Bone marrow (tissue), 2 donors: ENCODE measurements at places on chromosomes 4 and X.
A peak's percentile ranks its signal among the peaks of the same experiment; 100 is the strongest.

- DNase-seq: no peak
Observed at GRCh38 chr4:89904524-89904923, 9.9 kb downstream of the MMRN1 start.

- no peak for DNase-seq
Observed at GRCh38 chr4:76963131-76963750, 13.7 kb downstream of the SEPTIN11 start.

DNA sequence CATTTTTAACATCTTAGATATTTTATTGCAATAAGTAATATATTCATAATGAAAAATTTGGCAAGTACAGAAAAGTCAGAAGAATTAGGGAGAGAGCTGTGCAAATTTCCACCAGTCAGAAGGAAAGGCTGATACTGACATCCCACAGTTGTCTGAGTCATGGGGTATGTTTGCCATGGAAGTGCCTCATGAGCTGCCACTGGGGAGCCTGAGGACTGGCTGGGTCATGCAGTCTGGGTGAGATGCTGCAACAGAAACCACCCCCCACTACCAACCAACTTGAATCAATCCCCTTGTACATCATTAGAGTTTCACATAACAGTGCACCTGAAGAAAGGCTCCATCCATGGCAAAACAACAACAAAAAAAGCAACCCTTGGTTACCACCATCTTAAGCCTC is 45.2 kb upstream of the ENPP6 start:
- no peak for DNase-seq

GRCh38 chr4:73193659-73194058 is 64.9 kb downstream of the ANKRD17 start:
- no peak for DNase-seq

DNA sequence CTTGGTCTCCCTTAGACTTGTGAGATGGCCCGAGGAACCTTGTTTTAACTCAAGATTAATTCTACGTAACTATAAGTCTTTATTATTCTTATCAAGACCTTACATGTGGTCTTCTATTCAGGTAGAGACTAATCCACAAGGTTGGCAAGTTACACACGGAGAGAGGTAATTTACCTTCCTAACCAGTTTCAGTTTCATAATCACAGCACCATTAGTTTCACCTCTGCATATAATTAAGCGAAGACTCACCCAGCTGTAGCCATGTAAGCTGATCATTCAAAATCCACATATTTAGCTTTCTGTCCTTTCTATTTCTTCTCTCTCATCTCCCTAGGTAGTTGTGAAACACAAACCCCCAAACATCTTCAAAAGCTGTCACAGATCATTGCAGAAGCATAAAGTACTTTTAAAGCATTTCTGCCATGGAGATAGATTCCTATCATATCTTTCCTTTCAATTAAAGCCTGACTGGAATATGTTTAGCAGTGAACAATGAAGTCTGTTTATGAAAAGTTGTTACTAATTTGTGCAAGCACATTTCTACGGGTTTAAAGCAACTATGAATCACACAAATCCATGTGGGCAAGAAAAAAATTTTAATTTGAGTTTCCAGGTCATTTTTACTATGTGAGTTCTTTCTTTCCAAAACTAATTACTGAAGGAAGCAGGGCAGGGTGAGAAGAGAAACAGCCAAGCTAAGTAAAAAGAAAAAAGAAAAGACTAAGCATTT is 78.5 kb downstream of the BTC start:
- DNase-seq: no peak

DNA sequence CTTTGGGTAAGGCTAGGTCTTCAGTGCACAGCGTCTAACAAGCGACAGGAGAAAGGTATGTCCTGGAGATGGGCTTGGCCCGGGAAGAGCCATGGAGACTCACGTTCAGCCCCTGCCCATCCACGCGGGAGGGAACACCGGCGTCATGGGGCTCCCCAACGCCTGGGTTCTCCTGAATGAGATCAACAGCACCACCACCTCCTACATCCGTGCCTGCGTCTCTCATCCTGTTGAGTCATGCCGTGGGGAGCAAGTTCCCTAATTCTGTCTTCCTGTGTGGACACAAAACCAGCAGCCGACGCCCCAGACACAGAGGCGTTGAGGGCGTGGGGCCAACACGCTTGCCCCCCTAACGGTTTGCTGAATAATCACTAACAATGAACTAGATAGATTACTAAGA is 20.1 kb upstream of the IL3RA start:
- DNase-seq: peak; percentile 99

- DNase-seq: no peak
Observed at GRCh38 chr4:156512622-156513021, 459.0 kb downstream of the PDGFC start.

DNA sequence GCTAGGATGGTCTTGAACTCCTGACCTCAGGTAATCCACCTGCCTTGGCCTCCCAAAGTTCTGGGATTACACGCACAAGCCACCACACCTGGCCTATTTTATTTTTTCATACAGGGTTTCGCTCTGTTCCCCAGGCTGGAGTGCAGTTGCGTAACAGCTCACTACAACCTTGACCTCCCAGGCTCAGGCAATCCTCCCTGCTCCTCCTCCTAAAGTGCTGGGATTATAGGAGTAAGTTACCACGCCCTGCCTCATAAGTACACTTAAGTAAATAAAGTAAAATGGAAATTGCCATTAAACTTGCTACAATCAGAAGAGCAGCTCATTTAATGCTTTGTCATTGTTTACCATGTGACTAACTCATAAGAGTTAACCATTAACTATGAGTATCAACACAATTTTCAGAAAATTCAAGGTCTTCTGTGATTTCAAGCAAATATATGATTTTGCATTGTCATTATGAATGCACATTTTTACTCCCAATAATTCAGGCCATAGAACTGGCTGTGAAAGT is 12.3 kb downstream of the UGDH start:
- DNase-seq: no peak

DNA sequence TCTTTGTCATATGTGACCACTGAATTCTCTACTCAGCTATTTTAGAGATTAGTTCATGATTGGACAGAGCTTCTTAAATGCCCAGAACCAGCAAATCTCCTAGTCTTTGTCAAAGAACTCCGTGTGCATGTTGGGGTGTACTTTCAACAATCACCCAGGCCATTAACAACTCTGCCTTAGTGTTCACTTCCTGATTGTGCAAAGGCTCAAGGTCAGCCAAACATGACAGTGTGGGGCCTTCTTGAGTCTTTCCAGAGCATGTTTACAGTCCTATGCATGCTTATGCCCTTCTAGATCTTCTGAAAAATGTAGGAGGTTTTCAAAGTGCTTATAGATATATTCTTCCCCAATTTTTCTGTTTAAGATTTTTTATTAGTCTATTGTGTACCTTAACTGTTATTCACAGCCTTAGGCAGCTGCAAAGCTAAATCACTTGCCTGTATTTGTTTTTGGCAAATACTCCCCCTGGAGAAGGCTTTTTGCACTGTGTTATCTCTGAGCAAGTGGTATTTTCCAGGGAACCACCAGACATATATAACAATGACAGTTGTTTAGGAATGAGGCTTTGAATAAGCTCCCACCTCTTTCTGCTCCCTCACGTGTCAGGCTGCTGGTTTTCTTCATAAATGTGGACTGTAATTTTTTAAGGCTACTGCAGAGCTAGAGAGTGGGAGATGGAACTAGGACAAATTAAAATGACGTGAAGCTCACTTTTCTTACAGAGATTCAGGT is 24.0 kb upstream of the DRP2 start:
- DNase-seq: no peak
